ENCODE measurements at places on chromosomes 5 and 9. TPM values are rescaled to one million over a fixed set of nuclear protein-coding genes. Genes with fewer than 3 reads are reported as not detected.
A peak's percentile ranks its signal among the peaks of the same experiment; 100 is the strongest.

GRCh38 chr5:133680830-133681565 lies 68.7 kb upstream of the FSTL4 start:
- no peak overlapping the region for H3K4me3 ChIP-seq
- no peaks in the 10 kb centered on the region for H3K4me1 ChIP-seq
- H3K27ac ChIP-seq, result no peak overlapping the region
- no peak for DNase-seq
- no peaks in the 10 kb centered on the region for H3K36me3 ChIP-seq
- no peaks in the 10 kb centered on the region for H3K27me3 ChIP-seq

- H3K27me3 ChIP-seq, result no peaks in the 10 kb centered on the region
- no peak for DNase-seq
- H3K27ac ChIP-seq, result no peak overlapping the region
- no peak overlapping the region for H3K4me3 ChIP-seq
These were observed 384.0 kb downstream of the PLK2 start for GRCh38 chr5:58075907-58076306.

GRCh38 chr9:131121346-131121745 lies 4.0 kb upstream of the NUP214 start:
- peaks cover 2% of the 10 kb centered on the region for H3K27me3 ChIP-seq
- H3K36me3 ChIP-seq, result no peaks in the 10 kb centered on the region
- no peak overlapping the region for H3K4me3 ChIP-seq

- DNase-seq, result no peak
- H3K27ac ChIP-seq, result no peak overlapping the region
- H3K4me1 ChIP-seq, result peaks cover 4% of the 10 kb centered on the region
- no peak overlapping the region for H3K4me3 ChIP-seq
- no peaks in the 10 kb centered on the region for H3K36me3 ChIP-seq
These were observed 42.4 kb downstream of the PAX5 start for GRCh38 chr9:36991516-36992134.

GRCh38 chr9:123686131-123686828 lies 243.6 kb downstream of the DENND1A start:
- no peaks in the 10 kb centered on the region for H3K36me3 ChIP-seq
- H3K4me3 ChIP-seq, result no peak overlapping the region
- no peak for DNase-seq
- peaks cover 13% of the 10 kb centered on the region for H3K4me1 ChIP-seq

DNA sequence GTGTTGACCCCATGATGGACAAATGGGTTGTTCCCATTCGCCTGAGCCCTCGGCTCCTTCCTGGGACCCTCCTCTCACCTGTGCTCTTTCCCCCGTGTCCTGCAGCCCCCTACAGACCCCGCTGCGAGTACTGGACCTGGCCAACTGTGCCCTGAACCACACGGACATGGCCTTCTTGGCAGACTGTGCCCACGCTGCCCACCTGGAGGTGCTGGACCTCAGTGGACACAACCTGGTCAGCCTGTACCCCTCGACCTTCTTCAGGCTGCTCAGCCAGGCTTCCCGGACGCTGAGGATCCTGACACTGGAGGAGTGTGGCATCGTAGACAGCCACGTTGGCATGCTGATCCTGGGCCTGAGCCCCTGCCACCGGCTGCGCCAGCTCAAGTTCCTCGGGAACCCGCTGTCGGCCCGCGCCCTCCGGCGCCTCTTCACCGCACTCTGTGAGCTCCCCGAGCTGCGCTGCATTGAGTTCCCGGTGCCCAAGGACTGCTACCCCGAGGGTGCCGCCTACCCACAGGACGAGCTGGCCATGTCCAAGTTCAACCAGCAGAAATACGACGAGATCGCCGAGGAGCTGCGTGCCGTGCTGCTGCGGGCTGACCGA lies 3.4 kb downstream of the LRRC14B start:
- DNase-seq, result no peak
- no peak overlapping the region for H3K27ac ChIP-seq
- no peaks in the 10 kb centered on the region for H3K4me1 ChIP-seq

DNA sequence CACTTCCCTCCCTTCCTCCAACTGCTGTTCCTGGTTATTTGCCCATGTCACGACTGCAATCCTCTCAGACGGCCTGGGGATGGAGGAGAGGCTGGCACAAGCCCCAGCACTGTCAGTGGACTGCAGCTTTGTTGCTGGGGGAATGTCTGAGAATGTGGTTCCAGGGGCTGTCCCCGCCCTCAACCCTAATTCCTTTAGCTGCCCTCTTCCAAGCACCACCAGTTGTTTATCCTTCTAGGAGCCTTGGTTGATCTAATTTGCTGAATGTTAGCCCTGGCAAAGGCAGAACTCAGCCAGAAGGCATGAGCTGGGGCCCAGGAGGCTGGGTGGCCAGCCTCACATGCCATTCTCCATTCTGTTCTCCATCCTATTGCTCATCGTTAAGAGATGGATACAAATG lies 51.6 kb downstream of the ADAM19 start:
- peaks cover 27% of the 10 kb centered on the region for H3K36me3 ChIP-seq
- H3K4me3 ChIP-seq, result no peak overlapping the region
- peaks cover 34% of the 10 kb centered on the region for H3K4me1 ChIP-seq

GRCh38 chr5:10520706-10521105 lies 43.2 kb upstream of the ANKRD33B start:
- H3K4me1 ChIP-seq, result no peaks in the 10 kb centered on the region
- no peak for DNase-seq
- H3K27me3 ChIP-seq, result no peaks in the 10 kb centered on the region

- no peaks in the 10 kb centered on the region for H3K36me3 ChIP-seq
- H3K4me1 ChIP-seq, result no peaks in the 10 kb centered on the region
- H3K27ac ChIP-seq, result no peak overlapping the region
- no peaks in the 10 kb centered on the region for H3K27me3 ChIP-seq
These were observed 213.5 kb downstream of the SMARCA2 start for GRCh38 chr9:2228641-2229040.

GRCh38 chr5:58921159-58921558 lies 338.3 kb downstream of the RAB3C start:
- no peak overlapping the region for H3K27ac ChIP-seq
- H3K4me1 ChIP-seq, result no peaks in the 10 kb centered on the region
- no peak overlapping the region for H3K4me3 ChIP-seq
- no peak for DNase-seq
- no peaks in the 10 kb centered on the region for H3K27me3 ChIP-seq

- no peak overlapping the region for H3K4me3 ChIP-seq
- H3K27ac ChIP-seq, result no peak overlapping the region
- no peak for DNase-seq
- H3K27me3 ChIP-seq, result no peaks in the 10 kb centered on the region
- no peaks in the 10 kb centered on the region for H3K36me3 ChIP-seq
These were observed 410.1 kb upstream of the SMARCA2 start for GRCh38 chr9:1604942-1605560.

- no peaks in the 10 kb centered on the region for H3K36me3 ChIP-seq
- H3K27ac ChIP-seq, result no peak overlapping the region
- no peak overlapping the region for H3K4me3 ChIP-seq
- DNase-seq, result no peak
- H3K27me3 ChIP-seq, result no peaks in the 10 kb centered on the region
These were observed 19.7 kb downstream of the C7 start for GRCh38 chr5:40928886-40929448.

DNA sequence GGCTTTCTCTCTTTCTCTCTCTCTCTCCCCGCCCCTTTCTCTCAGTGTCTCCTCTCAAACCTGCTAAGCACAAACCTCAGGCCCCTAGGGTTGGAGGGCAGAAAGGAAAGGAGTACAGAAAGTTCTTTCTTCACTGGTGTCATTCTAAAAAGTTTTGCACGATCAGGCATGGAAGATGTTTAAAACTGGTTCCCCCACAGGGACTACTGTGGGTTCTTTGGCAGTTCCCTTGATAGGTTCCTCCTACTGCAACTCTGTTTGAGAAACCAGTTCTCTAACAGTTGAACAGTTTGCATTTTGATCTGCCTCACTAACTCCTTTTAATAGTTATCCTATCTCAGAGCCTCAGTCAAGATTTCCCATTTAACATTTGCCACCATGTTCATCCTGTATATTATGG lies 82.9 kb downstream of the CDO1 start:
- no peaks in the 10 kb centered on the region for H3K27me3 ChIP-seq
- H3K4me1 ChIP-seq, result no peaks in the 10 kb centered on the region
- no peaks in the 10 kb centered on the region for H3K36me3 ChIP-seq
- no peak overlapping the region for H3K27ac ChIP-seq
- DNase-seq, result no peak

- H3K4me1 ChIP-seq, result peaks cover 4% of the 10 kb centered on the region
- H3K27ac ChIP-seq, result no peak overlapping the region
- DNase-seq, result no peak
- no peak overlapping the region for H3K4me3 ChIP-seq
- no peaks in the 10 kb centered on the region for H3K27me3 ChIP-seq
- H3K36me3 ChIP-seq, result no peaks in the 10 kb centered on the region
These were observed 2.3 kb downstream of the P4HA2 start for GRCh38 chr5:132225165-132226032.

GRCh38 chr9:14321517-14322130 lies 7.7 kb upstream of the NFIB start:
- peaks cover 12% of the 10 kb centered on the region for H3K4me1 ChIP-seq
- H3K36me3 ChIP-seq, result no peaks in the 10 kb centered on the region

- H3K4me1 ChIP-seq, result no peaks in the 10 kb centered on the region
- H3K36me3 ChIP-seq, result no peaks in the 10 kb centered on the region
- DNase-seq, result no peak
- no peak overlapping the region for H3K27ac ChIP-seq
- H3K4me3 ChIP-seq, result no peak overlapping the region
- no peaks in the 10 kb centered on the region for H3K27me3 ChIP-seq
These were observed 168.9 kb downstream of the MUSK start for GRCh38 chr9:110837401-110838005.

GRCh38 chr5:1439388-1440097 lies 5.7 kb downstream of the SLC6A3 start:
- H3K4me1 ChIP-seq, result no peaks in the 10 kb centered on the region
- H3K27ac ChIP-seq, result no peak overlapping the region
- no peaks in the 10 kb centered on the region for H3K27me3 ChIP-seq
- H3K36me3 ChIP-seq, result no peaks in the 10 kb centered on the region
- no peak overlapping the region for H3K4me3 ChIP-seq

- H3K27ac ChIP-seq, result no peak overlapping the region
- no peaks in the 10 kb centered on the region for H3K27me3 ChIP-seq
- H3K4me3 ChIP-seq, result no peak overlapping the region
- no peaks in the 10 kb centered on the region for H3K36me3 ChIP-seq
These were observed 82.3 kb downstream of the DAPK1 start for GRCh38 chr9:87579781-87580541.

GRCh38 chr5:137332296-137332695 lies 166.8 kb downstream of the SPOCK1 start:
- no peak overlapping the region for H3K4me3 ChIP-seq
- H3K36me3 ChIP-seq, result no peaks in the 10 kb centered on the region
- no peak for DNase-seq
- H3K27ac ChIP-seq, result no peak overlapping the region

- peak overlapping the region; percentile 69 for H3K4me3 ChIP-seq
- H3K36me3 ChIP-seq, result no peaks in the 10 kb centered on the region
- H3K27me3 ChIP-seq, result no peaks in the 10 kb centered on the region
- peak; percentile 56 for DNase-seq
These were observed 1.7 kb downstream of the TUT7 start for GRCh38 chr9:86352440-86353077.

GRCh38 chr9:91428927-91429351 lies 5.3 kb upstream of the NFIL3 start:
- no peak for DNase-seq
- H3K4me1 ChIP-seq, result peaks cover 16% of the 10 kb centered on the region
- peaks cover 5% of the 10 kb centered on the region for H3K27me3 ChIP-seq
- H3K36me3 ChIP-seq, result no peaks in the 10 kb centered on the region
- H3K27ac ChIP-seq, result no peak overlapping the region

- DNase-seq, result no peak
- H3K36me3 ChIP-seq, result peaks cover 2% of the 10 kb centered on the region
- no peaks in the 10 kb centered on the region for H3K4me1 ChIP-seq
These were observed 47.0 kb downstream of the TJP2 start for GRCh38 chr9:69221036-69221435.

- H3K4me1 ChIP-seq, result no peaks in the 10 kb centered on the region
- H3K36me3 ChIP-seq, result no peaks in the 10 kb centered on the region
- H3K4me3 ChIP-seq, result no peak overlapping the region
- no peaks in the 10 kb centered on the region for H3K27me3 ChIP-seq
These were observed 25.4 kb upstream of the TOMM5 start for GRCh38 chr9:37617832-37618231.

GRCh38 chr5:10343486-10343885 lies 10.0 kb upstream of the MARCHF6 start:
- no peak overlapping the region for H3K4me3 ChIP-seq
- H3K27ac ChIP-seq, result no peak overlapping the region
- H3K36me3 ChIP-seq, result no peaks in the 10 kb centered on the region
- DNase-seq, result no peak
- no peaks in the 10 kb centered on the region for H3K27me3 ChIP-seq

GRCh38 chr9:17531642-17532254 lies 47.1 kb upstream of the SH3GL2 start:
- DNase-seq, result no peak
- no peak overlapping the region for H3K4me3 ChIP-seq
- no peaks in the 10 kb centered on the region for H3K36me3 ChIP-seq
- no peak overlapping the region for H3K27ac ChIP-seq

- H3K36me3 ChIP-seq, result no peaks in the 10 kb centered on the region
- H3K4me1 ChIP-seq, result peaks cover 24% of the 10 kb centered on the region
- no peak overlapping the region for H3K4me3 ChIP-seq
- no peak for DNase-seq
These were observed 5.6 kb upstream of the URM1 start for GRCh38 chr9:128365525-128365924.

- DNase-seq, result no peak
- no peak overlapping the region for H3K27ac ChIP-seq
- H3K36me3 ChIP-seq, result no peaks in the 10 kb centered on the region
- H3K27me3 ChIP-seq, result no peaks in the 10 kb centered on the region
- peaks cover 16% of the 10 kb centered on the region for H3K4me1 ChIP-seq
These were observed 340.3 kb upstream of the CD180 start for GRCh38 chr5:67536866-67537265.

DNA sequence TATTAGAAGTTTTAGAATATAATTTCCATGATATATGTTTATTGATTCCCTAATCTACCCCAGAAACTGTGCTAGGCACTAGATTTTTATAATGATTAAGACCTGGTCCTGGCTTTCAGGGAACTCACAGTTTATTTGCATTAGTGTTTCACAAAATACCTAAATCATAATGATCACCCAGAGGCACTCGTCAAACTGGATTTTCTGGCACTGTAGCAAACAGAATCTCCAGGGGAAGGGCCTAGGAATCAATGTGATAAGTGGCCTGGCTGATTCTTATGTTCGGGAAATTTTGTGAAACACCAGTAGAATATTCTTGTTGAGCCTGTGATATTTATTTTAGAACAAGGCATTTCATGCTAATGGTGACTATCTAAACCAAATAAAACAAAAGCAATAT lies 37.4 kb upstream of the SRP19 start:
- H3K36me3 ChIP-seq, result peaks cover 10% of the 10 kb centered on the region
- no peaks in the 10 kb centered on the region for H3K4me1 ChIP-seq
- no peak for DNase-seq
- no peak overlapping the region for H3K4me3 ChIP-seq

GRCh38 chr9:34647651-34648050 lies 1.2 kb downstream of the GALT start:
- H3K27me3 ChIP-seq, result no peaks in the 10 kb centered on the region
- peak overlapping the region; percentile 84 for H3K27ac ChIP-seq
- peaks cover 35% of the 10 kb centered on the region for H3K36me3 ChIP-seq
- peaks cover 40% of the 10 kb centered on the region for H3K4me1 ChIP-seq

GRCh38 chr9:33264003-33264472 lies 470 bp downstream of the BAG1 start:
- H3K27ac ChIP-seq, result peak overlapping the region; percentile 76
- H3K27me3 ChIP-seq, result no peaks in the 10 kb centered on the region
- peak overlapping the region; percentile 51 for H3K4me3 ChIP-seq
- DNase-seq, result no peak
- peaks cover 34% of the 10 kb centered on the region for H3K36me3 ChIP-seq
- H3K4me1 ChIP-seq, result peaks cover 38% of the 10 kb centered on the region

Gene BRINP1
- total RNA-seq, result not detected

Gene CNTNAP3
- total RNA-seq, result not detected

Gene INSYN2B
- not detected for total RNA-seq

Gene DMRT3
- total RNA-seq, result not detected

Gene NR2F1-AS1
- not detected for total RNA-seq

Gene BTNL3
- not detected for total RNA-seq

Gene GPRIN1
- total RNA-seq, result 0.44 TPM

Gene SNCAIP
- not detected for total RNA-seq

Gene FCN2
- not detected for total RNA-seq

Measured in CD4-positive, alpha-beta memory T cell (primary cell).